ENCODE measurements at places on chromosomes 1 and 21.

DNA sequence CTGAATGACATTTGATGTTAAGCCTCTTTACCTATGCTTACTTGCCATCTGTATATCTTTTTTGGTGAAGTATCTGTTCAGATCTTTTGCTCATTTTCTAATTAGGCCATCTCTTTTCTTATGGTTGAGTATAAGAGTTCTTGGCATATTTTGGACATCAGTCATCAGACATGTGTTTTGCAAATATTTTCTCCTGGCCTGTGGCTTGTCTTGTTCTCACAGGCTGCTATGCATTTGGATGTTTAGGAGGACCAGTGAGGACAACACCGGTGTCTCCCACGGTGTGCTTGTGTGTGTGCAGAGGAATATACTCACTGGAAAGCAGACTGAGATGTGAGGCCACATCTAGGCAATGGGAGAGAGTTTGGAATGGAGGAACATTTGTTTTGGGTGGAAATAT, 87.1 kb upstream of the LYST start:
- DNase-seq: no peak

DNA sequence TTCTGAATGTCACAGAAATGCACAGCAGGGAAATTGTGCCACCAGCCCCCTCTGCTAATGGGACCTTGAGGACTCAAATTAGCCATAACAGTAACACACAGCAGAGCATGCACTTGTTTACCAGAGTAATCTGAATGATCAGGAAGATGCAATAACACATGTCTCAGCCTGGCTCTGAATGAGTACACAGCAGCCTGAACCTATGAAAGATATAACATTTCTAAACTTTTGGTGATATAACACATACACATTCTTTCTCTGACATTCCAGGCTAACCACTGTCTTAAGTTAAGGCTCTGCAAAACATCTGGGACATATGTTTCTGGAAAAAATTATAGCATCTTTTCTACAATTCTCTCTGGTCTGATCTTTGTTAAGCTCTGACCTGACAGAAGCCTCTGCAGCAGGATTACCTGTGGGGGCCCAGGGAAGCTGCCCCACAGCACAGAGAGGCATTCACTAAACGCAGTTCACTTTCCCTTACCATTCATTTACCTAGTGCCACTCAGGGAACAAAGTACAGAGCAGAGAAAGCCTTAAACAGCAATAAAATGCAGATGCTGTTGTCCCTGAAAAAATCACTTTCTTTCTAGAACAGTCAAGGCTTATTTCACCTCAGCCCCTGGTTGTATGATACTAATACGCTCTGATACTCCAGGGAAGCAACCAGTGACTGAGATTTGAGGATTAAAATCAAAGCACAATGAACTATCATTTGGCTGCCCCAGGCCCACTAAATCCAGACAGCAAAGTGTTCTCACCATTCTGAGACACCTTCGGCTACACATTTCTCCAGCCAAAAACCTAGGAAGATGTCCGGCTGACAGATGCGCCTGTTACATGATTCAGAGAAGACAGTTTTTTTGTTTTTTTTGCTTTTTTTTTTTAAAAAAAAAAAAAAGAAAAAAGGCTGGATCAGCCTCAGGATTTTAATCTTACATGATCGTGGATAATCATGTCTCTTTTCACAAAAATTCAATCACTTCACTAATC, 54.0 kb upstream of the CNN3 start:
- DNase-seq: no peak

- no peak for DNase-seq
Observed at GRCh38 chr1:225746361-225747179, 31.1 kb upstream of the SRP9 start.

GRCh38 chr1:2302292-2302925, 74.3 kb downstream of the SKI start:
- DNase-seq: no peak

DNA sequence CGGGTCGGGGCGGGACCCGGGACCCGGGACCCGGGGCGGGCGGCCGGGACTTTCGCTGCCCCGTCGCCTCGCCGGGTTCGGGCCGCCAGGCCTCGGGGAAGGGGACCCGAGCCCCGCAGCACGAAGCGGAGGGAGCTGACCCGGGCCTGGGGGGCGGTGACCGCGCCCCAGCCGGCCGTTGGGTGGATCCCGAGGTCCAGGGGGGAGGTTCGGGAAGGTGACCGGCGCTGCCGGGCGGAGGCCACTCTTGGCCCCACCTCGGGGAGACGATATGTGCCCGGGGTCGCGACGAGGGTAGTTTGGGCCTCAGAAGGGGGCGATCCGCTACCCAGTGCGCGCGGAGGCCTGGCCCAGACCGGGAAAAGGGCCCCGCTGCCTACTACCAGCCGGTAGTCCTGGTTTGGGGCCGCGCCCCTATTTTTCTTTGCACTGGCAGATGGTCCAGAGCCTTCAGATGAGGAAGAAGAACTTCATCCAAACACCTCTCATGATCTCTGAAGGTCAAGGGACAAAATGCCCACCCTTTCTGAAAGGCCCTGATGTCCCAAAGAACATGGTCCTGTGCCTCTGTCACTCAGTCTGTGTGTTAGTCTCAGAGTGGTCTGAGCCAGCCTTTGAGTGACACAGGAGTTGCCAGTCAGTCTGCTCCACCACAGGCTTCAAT, 766 bp downstream of the AGO4 start:
- DNase-seq: no peak

DNA sequence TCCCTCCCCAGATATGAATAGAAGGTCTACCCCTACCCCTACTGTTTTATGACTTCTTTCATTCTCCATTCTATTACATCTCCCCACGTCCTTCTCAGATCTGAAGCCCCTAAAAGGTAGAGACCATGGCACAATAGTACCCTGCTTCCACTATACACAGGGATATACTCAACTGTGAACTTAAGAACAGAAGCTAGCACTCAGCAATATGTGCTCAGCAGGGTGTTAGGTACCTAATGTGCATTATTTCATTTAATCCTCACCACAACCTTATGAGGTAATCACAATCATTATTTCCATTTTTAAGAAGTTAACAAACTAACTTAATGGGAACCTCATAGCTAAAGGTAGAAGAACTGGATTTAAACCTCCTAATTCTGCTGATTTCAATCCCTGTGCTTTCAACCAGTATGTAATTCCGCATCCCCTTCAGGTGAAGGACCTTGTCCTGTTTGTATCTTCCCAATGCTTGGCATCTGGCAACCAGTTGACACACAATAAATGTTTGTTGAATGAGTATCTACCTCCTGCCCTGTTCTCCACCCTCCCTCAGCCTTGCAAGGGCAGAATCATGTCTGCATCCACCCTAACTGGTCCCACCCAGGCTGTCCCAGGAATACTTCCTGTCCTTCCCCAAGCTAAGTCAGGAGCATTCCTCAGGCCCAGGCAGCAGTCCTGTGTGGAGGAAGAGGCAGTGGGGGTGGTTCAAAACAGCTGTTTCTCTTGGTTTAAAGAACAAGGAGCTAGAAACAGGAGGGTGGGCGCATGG, 6.5 kb downstream of the DENND2D start:
- DNase-seq: no peak

GRCh38 chr1:168654198-168654915, 74.6 kb downstream of the DPT start:
- DNase-seq: no peak

DNA sequence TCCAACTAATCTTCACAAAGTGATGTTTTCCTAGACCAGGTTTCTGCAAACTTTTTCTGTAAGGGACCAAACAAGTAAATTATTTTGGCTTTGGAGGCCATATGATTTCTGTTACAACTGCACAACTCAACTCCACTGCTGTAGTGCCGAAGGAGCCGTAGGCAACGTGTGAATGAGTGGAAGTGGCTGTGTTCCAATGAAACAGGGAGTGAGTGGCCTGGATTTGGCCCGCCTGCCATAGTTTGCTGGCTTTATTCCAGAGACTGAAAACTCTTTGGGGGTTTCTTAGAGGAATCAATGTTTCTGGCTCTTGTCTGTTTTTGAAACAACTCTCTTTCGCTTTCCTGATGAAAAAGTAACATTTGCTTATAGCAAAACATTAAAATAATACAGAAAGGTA, 12.6 kb upstream of the ACTL8 start:
- no peak for DNase-seq

DNA sequence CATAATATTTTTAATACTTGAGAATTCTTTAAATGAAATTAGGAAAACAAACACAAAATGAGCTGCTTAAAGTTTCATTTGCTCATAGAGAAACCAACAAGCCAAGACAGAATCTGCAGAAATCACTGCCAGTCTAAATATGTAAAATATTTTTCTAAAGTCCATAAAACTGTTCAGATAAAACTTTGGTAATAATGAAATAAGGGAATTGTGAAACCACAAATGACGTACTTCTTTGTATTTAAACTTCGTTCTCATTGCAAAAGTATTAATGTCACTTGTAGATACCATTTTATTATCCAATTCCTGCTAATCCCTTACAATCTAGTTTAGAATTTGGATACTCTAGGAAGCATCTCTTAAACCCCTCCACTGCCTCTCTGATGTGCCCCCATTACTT, 234.5 kb upstream of the NEGR1 start:
- DNase-seq: no peak

GRCh38 chr1:236063551-236063918, 1.4 kb downstream of the NID1 start:
- DNase-seq: no peak

DNA sequence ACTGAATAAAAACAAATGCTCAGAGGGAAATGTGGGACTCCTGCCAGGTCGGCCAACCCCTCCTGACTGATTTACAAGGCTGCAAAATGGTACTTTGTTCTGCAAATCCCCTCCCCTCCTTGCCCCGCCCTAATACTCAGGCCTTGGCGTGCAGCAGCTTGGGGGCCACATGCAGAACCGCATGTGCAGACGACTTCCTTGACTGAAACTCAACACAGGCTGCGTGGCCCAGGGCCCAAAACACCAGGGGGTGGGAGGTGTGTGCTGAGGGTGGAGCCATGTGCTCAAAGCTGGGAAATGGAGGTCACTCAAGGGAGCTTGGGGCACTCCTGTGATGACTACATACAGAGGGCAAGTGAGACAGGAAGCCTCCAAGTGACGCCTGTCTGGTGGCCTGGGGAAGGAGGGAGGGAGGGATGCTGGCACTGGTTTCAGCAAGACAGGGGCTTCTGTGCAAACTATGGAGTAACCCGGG, 87.2 kb downstream of the MRPL37 start:
- peak; percentile 73 for DNase-seq

GRCh38 chr1:53365437-53366063, 37.7 kb upstream of the LRP8 start:
- DNase-seq: no peak

DNA sequence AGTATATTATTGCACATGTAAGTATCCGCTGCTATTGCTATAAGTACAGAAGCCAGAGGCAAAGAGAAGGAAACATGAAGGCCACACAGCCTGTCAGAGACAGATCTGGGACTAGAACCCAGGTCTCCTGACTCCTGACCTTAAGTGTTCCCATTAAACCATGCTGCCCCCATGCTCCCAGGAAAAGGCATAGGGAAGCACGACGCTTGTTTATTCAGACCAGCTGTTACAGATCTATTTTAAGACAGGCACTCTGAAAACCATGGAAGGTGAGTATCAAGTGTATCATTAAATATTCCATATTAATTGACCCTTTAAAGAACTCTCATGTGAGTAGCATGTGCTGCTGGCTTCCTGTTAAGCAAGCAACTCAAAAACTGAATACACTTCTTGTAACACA, 11.4 kb downstream of the VAV3 start:
- DNase-seq: no peak

DNA sequence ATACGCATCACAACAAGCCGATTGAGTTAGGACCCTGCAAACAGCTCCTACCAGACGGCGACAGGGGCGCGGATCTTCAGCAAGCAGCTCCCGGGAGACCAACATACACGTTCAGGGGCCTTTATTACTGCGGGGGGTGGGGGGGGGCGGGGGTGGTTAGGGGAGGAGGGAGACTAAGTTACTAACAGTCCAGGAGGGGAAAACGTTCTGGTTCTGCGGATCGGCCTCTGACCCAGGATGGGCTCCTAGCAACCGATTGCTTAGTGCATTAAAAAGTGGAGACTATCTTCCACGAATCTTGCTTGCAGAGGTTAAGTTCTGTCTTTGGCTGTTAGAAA, 162.0 kb downstream of the RUNX1 start:
- no peak for DNase-seq

DNA sequence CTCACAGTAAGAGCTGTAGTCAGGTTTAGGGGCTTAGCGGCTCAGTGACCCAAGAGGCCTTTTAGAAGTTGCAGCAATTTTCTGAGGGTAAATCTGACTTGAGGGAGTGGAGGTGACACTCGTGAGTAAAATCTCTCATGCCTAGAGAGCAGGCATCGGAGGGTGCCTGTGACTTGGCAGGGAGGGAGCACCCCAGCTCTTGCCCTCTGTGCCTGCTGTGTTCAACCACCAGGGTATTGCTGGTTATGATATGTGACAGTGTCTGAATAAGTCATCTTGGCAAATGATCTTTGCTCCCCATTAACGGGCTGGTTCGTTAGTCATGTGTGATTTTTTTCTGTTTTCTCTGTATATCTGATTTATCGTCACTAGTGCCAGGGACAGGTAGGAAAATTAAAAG, 5.9 kb downstream of the MAN1C1 start:
- DNase-seq: peak; percentile 75

- no peak for DNase-seq
Observed at GRCh38 chr1:99758073-99758511, 8.3 kb downstream of the FRRS1 start.

DNA sequence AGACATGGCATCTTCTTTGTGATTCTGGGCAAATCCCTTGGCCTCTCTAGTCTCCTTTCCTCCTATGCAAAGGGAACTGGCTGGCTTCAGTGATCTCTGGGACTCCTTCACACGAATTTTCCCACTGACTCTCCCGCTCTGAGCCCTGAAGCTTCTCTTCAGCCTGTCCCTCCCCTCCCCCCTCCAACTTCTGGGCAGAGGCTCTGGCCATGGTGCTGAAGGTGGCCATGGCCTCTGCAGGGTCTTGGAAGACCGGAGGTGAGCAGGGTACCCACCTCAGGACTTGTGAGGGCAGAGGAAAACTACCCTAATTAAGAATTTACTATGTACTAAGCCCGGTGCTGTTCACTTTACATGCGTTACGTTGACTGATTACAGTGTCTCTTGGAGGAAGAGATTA, 29.4 kb upstream of the POU3F1 start:
- no peak for DNase-seq

- DNase-seq: no peak
Observed at GRCh38 chr1:152145769-152146168, 13.3 kb downstream of the RPTN start.

GRCh38 chr1:99672038-99672437, 26.1 kb downstream of the PALMD start:
- no peak for DNase-seq
